ENCODE measurements at places on chromosomes 16 and 17.
A peak's percentile ranks its signal among the peaks of the same experiment; 100 is the strongest.

DNA sequence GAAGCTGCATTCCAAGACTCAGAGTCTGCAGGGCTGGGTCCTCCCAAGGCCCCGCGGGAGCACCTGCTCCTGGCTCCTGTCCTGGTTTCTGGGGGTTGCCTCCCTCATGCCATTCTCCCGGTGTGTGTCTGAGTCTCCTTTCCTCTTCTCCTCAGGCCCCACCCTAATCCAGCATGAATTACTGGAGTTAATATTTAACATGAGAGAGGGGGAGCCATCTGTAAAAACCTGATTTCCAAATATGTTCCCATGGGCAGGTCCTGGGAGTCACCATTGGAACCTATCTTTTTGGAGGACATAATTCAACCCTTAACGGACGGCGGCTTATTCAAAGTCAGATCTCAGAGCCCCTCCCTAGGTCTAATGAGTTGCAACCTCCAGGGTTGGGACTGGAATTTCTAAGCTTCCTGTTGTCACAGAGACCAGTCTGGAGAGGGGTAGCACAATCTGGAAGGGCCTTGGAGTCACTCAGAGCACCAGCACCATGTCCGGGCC lies 5.4 kb downstream of the C17orf99 start:
- H3K4me3 ChIP-seq = no peak overlapping the region
- no peaks in the 10 kb centered on the region for H3K36me3 ChIP-seq
- H3K4me1 ChIP-seq = no peaks in the 10 kb centered on the region
- no peak overlapping the region for H3K27ac ChIP-seq
- H3K27me3 ChIP-seq = no peaks in the 10 kb centered on the region

GRCh38 chr16:56505181-56505580 lies 14.6 kb downstream of the BBS2 start:
- H3K36me3 ChIP-seq = peaks cover 49% of the 10 kb centered on the region
- no peak overlapping the region for H3K27ac ChIP-seq
- H3K27me3 ChIP-seq = no peaks in the 10 kb centered on the region
- peaks cover 6% of the 10 kb centered on the region for H3K4me1 ChIP-seq

DNA sequence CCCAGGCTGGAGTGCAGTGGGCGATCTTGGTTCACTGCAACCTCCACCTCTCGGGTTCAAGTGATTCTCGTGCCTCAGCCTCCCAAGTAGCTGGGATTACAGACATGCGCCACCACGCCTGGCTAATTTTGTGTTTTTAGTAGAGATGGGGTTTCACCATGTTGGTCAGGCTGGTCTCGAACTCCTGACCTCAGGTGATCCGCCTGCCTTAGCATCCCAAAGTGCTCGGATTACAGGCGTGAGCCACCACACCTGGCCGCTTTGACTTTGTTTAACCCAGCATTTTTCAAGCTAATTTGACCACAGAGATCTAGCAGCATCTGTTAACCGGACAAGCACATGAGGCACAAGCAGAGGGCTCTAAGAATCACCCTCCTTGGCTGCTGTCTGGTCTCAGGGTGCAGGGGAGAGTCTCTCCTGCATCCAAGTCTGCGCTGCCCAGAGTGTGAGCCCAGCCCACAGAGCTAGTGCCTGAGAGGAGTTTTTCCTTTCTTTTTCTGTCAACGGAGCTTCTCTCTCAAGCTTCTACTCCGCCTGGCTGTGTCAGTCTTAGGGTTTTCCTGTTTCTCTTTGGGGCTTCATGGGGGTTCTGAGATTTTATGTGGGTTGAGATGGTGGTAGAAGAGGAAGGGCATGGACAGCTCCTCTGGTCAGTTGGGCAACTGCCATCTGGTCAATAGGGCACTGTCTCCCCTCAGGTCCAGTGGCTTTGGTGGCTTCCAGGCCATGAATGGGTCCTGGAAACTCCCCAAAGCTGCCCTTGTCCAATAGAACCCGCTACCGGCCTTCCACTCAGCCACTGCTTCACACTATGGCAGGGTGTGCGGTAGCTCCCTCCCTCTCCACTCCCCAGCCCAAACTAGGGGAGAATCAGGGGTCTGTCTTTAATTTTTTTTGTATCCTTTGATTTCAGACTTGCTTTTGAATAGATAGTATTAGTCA lies 59.6 kb downstream of the TNFRSF13B start:
- no peaks in the 10 kb centered on the region for H3K27me3 ChIP-seq
- no peak overlapping the region for H3K27ac ChIP-seq
- no peak for DNase-seq
- no peaks in the 10 kb centered on the region for H3K4me1 ChIP-seq
- H3K4me3 ChIP-seq = no peak overlapping the region

- DNase-seq = no peak
- no peak overlapping the region for H3K27ac ChIP-seq
- no peak overlapping the region for H3K4me3 ChIP-seq
- no peaks in the 10 kb centered on the region for H3K36me3 ChIP-seq
These were observed 161.9 kb downstream of the WSCD1 start for GRCh38 chr17:6231886-6232731.

- no peaks in the 10 kb centered on the region for H3K27me3 ChIP-seq
- H3K4me1 ChIP-seq = peaks cover 86% of the 10 kb centered on the region
- peaks cover 14% of the 10 kb centered on the region for H3K36me3 ChIP-seq
- peak; percentile 75 for DNase-seq
- peak overlapping the region; percentile 54 for H3K4me3 ChIP-seq
These were observed 9.4 kb downstream of the THRA start for GRCh38 chr17:40072040-40072734.

DNA sequence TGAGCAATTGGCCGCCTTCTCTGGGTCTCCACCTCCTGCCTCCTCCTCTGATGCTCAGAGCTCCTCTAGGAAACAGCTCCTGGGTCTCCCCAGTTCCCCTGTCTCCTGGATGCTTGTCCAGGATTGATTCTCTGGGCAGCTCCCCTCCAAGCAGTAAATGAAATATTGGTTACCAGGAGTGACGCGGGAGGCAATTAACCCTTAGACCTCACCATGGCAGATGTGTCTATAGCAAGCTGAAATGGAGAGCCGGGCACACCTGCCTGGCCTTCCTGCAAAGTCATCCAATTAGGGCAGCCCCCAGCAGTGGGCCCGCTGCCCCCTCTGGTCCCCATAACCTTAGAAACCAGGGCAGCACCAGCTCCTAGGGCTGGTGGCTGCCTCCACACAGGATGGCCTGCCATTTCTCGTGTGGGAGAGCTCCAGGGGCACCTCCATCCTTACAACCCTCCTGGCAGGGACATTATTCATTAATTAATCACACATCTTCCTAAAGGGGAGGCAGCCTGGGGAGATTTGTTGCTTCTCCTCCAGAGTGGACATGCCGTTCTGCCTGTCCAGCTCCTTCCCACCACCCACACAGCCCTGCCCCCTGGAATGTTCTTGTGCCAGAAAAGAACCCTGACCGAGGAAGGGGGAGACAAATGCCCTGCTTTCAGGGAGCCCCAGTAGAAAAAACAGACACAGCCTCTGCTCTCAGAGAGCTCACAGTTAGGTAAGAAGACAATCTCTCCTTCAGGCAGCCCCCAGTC lies 8.3 kb upstream of the KIF18B start:
- H3K36me3 ChIP-seq = no peaks in the 10 kb centered on the region
- no peak overlapping the region for H3K4me3 ChIP-seq
- H3K27me3 ChIP-seq = no peaks in the 10 kb centered on the region
- H3K4me1 ChIP-seq = peaks cover 3% of the 10 kb centered on the region

- no peak overlapping the region for H3K27ac ChIP-seq
- no peak overlapping the region for H3K4me3 ChIP-seq
- peaks cover 24% of the 10 kb centered on the region for H3K36me3 ChIP-seq
These were observed 1.9 kb downstream of the GTF3C1 start for GRCh38 chr16:27547851-27548250.

GRCh38 chr16:79469999-79470398 lies 130.5 kb downstream of the MAF start:
- no peak overlapping the region for H3K27ac ChIP-seq
- no peaks in the 10 kb centered on the region for H3K27me3 ChIP-seq
- no peak overlapping the region for H3K4me3 ChIP-seq
- H3K36me3 ChIP-seq = no peaks in the 10 kb centered on the region
- no peaks in the 10 kb centered on the region for H3K4me1 ChIP-seq
- no peak for DNase-seq

- no peak overlapping the region for H3K4me3 ChIP-seq
- H3K4me1 ChIP-seq = no peaks in the 10 kb centered on the region
- H3K27ac ChIP-seq = no peak overlapping the region
- peaks cover 50% of the 10 kb centered on the region for H3K36me3 ChIP-seq
- no peaks in the 10 kb centered on the region for H3K27me3 ChIP-seq
These were observed 8.4 kb upstream of the TERB1 start for GRCh38 chr16:66809765-66810164.

GRCh38 chr16:12628536-12628935 lies 175.2 kb downstream of the CPPED1 start:
- H3K4me3 ChIP-seq = no peak overlapping the region
- no peaks in the 10 kb centered on the region for H3K36me3 ChIP-seq
- no peaks in the 10 kb centered on the region for H3K4me1 ChIP-seq
- no peak for DNase-seq
- no peaks in the 10 kb centered on the region for H3K27me3 ChIP-seq

GRCh38 chr16:53991754-53992378 lies 287.9 kb downstream of the FTO start:
- H3K27ac ChIP-seq = no peak overlapping the region
- no peak overlapping the region for H3K4me3 ChIP-seq
- no peaks in the 10 kb centered on the region for H3K27me3 ChIP-seq
- H3K36me3 ChIP-seq = no peaks in the 10 kb centered on the region
- no peaks in the 10 kb centered on the region for H3K4me1 ChIP-seq

DNA sequence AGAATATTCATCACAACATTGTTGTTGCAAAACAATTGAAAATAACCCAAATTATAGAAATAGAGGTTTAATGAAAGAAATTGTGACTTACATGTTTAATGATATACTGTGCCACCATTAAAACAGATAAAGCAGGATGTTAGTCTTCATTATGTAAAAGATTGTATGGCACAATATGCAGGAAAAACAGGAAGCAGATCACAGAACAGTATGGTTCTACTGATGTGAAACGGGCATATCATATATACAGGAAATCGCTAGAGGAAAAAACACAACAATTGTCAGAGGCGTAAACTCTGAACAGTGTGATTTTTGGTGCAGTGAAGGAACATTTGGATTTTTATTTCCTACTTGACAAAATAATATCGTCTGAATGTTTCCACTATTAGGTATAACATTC lies 22.0 kb downstream of the OR3A1 start:
- H3K36me3 ChIP-seq = no peaks in the 10 kb centered on the region
- H3K4me3 ChIP-seq = no peak overlapping the region
- no peak overlapping the region for H3K27ac ChIP-seq
- no peaks in the 10 kb centered on the region for H3K27me3 ChIP-seq
- DNase-seq = no peak

DNA sequence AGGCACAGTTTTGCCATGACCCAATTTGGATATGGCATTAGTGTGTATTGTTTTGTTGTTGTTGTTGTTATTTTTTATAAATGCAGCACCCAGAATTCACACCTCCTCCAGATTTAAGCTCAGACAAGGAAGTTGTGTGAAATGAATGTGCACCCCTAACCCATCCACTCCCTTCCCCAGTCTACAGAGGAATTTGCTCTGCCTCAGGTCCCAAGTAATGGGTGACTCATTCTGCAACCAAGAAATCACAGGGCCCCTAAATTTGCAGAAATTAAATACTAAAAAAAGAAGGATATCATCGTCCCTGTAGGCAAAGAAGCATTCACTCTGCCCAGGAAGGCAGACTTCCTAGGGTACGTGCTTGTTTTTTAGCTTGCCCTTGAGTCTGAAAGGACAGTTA lies 62.3 kb downstream of the CLEC16A start:
- no peaks in the 10 kb centered on the region for H3K36me3 ChIP-seq
- DNase-seq = no peak
- no peak overlapping the region for H3K27ac ChIP-seq
- peaks cover 16% of the 10 kb centered on the region for H3K4me1 ChIP-seq
- H3K27me3 ChIP-seq = no peaks in the 10 kb centered on the region

DNA sequence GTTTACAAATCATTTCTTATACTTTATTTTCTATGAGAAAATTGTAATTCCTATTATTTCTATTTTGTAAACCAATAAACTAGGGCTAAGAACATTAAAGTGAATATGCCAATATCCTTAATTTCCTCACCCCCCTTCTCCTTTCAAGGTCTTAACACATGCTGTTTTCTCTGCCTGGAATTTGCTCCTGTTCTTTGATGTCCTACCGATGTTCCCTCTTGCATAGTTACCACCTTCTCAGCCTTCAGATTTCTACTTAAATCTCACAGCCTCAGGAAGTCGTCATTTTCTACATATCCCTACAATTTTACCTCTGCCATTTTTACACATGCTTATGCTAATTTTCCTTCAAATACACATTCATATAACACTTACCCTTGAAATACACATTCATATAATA lies 890.9 kb upstream of the CDH8 start:
- H3K4me1 ChIP-seq = no peaks in the 10 kb centered on the region
- no peak overlapping the region for H3K27ac ChIP-seq
- no peak for DNase-seq
- no peaks in the 10 kb centered on the region for H3K36me3 ChIP-seq
- H3K27me3 ChIP-seq = no peaks in the 10 kb centered on the region
- H3K4me3 ChIP-seq = no peak overlapping the region

- no peak overlapping the region for H3K27ac ChIP-seq
- H3K4me1 ChIP-seq = no peaks in the 10 kb centered on the region
- no peak for DNase-seq
These were observed 43.4 kb upstream of the CRHR1 start for GRCh38 chr17:45740553-45741330.

DNA sequence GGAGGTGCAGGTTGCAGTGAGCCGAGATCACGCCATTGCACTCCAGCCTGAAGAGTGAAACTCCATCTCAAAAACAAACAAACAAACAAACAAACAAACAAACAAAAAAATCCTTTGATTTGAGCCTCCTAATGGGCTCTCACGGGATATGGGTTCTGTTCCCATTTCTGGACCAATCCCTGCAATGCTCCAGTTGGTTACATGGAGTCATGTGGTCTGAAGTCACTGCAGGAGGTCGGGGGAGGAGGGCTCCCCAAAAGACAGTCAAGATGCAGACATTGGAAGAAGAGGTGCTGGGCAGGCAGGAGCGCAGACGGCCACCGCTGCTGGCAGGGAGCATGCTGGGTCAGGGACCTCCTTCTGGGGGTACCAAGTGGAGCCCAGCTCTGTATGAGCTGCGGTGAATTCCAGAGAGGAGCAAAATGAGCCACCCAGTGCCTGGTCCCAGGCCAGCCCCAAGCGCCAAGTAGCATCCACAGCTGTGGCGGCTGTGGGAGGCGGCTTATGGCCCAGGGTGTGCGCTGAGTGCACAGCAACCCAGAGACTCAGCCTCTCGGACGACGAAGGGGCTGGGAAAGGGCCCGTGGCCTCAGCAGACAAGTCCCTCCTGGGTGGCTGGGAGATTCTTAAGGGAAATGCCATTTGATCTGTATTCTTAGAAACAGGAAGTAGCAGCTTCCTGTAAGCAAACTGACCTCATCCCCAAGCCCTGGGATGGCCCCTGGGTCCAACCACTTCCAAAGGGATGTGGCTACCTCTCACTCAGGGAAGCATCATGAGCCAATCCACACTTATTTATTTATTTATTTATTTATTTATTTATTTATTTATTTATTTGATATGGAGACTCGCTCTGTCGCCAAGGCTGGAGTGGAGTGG lies 19.6 kb upstream of the ATP2A3 start:
- H3K4me1 ChIP-seq = peaks cover 17% of the 10 kb centered on the region
- H3K27me3 ChIP-seq = no peaks in the 10 kb centered on the region
- DNase-seq = no peak

- DNase-seq = no peak
- H3K36me3 ChIP-seq = no peaks in the 10 kb centered on the region
- H3K27me3 ChIP-seq = no peaks in the 10 kb centered on the region
- no peak overlapping the region for H3K27ac ChIP-seq
These were observed 4.1 kb downstream of the KRTAP29-1 start for GRCh38 chr17:41298458-41299135.

GRCh38 chr16:78034530-78034929 lies 12.2 kb downstream of the CLEC3A start:
- H3K36me3 ChIP-seq = no peaks in the 10 kb centered on the region
- no peak for DNase-seq
- H3K4me1 ChIP-seq = no peaks in the 10 kb centered on the region

GRCh38 chr17:16935241-16935663 lies 36.7 kb downstream of the TNFRSF13B start:
- H3K27me3 ChIP-seq = no peaks in the 10 kb centered on the region
